Cerebellum (tissue), 4 donors: ENCODE measurements at places on chromosomes 2 and 18.

DNA sequence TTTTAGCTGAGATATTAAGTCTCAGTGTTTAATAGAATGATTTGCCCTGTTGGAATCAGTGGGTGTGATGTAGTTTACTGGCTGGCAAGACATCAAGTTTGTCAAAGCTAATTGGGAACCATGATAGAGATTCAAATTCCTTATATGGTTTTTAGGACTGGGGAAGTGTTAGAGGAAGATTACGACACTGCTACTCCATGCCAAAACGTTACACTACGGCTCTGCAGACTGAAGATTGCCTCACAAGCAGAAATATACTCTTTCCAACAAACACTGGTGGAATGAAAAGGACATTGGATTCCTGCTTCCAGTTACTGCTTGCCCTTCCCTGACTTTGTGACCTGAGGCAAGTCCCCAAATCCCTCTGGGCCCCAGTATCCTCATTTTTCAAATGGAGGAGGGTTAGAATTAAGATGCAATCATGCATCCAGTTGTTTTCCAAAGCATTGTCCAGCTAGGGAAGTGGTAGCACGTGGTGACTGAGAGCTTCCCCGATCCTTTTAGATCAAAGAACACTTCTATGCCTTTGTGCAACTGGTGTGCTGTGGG lies 147.6 kb downstream of the CDC42EP3 start:
- no peak for DNase-seq

GRCh38 chr2:75595541-75596395 lies 35.0 kb upstream of the EVA1A start:
- DNase-seq = no peak

- DNase-seq = no peak
Observed at GRCh38 chr2:240328526-240328925, 106.9 kb upstream of the GPC1 start.

- DNase-seq = peak; percentile 30
Observed at GRCh38 chr2:10900216-10901109, 11.3 kb upstream of the KCNF1 start.

GRCh38 chr2:28390746-28391563 lies 1.7 kb upstream of the FOSL2 start:
- peak; percentile 55 for DNase-seq

DNA sequence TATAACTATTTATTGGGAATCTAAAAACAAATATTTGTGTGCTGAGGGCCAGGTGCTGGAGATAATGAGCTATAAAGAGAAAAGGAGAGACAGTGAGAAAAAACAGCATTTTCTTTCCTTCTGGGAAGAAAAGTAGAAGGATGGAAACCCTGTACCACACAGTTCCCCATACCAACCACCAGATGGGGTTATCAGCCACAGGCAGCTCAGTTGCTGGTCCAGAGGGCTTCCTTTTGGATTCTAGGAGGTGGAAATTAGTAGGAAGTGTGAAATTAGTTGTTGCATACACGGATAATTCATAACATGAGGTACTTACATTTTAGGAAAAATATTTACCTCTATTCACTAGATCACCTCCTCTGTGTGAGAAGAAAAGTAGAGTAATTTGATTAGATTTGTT lies 237.0 kb upstream of the FOSL2 start:
- no peak for DNase-seq

DNA sequence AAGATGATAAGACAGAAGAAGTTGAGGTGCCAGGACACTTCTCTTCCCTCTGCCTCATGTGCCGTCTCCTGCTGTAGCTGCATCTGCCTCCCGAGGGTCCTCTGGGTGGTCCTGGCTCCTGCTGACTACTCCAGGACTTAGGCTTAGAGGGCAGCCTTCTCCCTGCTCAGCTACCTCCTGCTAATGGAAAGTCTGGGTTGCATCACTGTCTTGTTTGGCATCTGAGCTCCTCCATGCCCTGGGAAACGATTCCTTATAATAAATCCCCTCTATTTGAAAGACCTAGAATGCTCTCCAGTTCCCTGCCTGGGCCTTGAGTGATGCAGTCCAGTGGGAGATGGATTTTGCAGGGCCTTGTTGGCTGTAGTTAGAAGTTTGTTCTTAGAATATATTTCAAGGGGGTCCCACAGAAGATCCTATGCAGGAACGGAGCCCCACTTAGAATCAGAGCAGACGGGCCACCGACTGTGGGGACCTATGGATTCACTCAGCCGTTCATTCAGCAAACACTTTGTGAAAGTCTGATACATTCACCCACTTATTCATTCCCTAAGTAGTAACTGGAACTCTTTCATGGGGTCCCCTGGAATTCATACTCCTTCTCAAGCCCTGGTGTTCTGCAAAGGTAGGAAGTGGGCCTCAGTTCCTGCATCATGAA lies 269.8 kb upstream of the HDAC4 start:
- no peak for DNase-seq

- DNase-seq = no peak
Observed at GRCh38 chr2:47230418-47230817, 75.3 kb upstream of the STPG4 start.

GRCh38 chr2:55705027-55705653 lies 11.5 kb upstream of the PNPT1 start:
- no peak for DNase-seq

GRCh38 chr2:224040753-224041152 lies 1.7 kb upstream of the SERPINE2 start:
- no peak for DNase-seq

DNA sequence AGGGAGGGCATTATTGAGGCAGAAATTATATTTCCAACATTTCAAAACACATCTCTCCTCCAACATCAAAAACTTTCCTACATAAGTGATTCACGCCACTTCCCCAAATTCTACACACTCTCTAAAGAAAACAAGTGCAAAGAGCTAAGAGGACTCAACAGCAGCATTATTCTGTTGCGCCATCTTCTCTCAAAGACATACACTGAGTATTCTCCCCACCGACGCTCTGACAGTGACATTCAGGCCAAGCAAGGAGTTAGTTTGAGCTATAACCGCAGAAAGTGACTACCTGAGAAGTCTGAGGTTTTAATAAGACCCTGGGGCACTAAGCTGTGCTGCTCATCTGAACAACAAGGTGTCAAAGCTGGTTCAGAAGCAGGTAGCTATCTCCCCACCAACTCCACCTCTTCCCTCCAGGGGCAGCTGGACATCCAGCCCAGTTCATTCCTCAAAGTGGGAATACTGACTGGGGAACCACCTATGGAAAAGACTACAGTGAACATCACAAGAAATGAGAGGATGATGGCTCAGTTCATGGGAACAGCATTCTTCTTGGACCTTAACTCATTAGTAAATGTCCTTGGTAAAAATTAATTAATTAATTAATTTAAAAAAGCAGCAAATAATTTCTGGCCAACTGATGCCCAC lies 309.5 kb upstream of the CCDC68 start:
- DNase-seq = no peak

GRCh38 chr18:39732918-39733317 lies 2167.3 kb upstream of the CELF4 start:
- DNase-seq = no peak

GRCh38 chr2:122157158-122157557 lies 401.7 kb downstream of the TSN start:
- DNase-seq = no peak

DNA sequence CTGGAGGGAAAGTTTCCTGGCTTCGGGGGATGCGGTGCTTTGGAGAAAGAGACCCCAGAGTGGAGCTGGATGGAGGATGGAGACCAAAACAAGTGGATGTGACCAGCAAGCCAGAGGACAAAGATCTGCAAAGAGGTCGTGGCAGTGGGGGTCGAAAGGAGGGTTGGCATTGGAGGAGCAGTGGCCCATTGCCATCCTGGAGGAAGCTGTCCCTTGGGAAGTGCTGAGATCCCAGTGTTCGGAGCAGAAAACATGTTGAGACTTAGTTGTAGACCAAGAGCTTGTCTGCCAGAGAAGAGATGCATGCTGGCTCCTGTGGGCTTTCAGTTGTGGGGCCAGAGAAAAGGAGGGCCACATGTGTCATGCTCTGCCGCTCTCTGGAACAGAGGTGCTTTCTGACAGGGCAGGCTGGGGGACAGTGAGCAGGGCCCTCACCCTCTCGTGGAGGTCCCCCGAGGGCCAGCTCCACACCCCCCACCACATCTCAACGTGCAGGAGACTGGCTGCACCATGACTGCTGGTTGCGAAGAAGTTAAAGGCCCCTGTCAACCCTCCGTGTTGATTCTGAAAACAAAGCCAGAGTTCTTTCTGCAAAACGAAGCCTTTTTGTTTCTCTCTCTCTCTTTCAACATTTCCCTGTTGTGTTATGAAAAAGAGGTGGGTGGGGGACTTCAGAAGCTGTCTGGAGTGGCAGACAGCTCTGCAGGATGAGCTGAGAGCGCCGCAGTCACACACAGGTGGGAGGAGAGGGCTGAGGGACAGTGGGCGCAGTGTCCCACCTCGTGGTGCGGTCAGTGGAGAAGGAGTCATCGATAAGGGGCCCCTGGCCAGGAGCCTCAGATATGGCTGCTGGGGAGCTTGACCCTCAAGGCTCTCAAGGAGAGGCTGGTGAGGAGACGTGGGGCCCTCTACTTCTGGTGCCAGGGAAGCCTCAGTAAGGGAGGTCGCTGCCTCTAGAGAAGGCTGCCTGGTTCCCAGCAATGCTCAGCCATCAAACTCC lies 77.6 kb upstream of the BCL2L11 start:
- DNase-seq = no peak

DNA sequence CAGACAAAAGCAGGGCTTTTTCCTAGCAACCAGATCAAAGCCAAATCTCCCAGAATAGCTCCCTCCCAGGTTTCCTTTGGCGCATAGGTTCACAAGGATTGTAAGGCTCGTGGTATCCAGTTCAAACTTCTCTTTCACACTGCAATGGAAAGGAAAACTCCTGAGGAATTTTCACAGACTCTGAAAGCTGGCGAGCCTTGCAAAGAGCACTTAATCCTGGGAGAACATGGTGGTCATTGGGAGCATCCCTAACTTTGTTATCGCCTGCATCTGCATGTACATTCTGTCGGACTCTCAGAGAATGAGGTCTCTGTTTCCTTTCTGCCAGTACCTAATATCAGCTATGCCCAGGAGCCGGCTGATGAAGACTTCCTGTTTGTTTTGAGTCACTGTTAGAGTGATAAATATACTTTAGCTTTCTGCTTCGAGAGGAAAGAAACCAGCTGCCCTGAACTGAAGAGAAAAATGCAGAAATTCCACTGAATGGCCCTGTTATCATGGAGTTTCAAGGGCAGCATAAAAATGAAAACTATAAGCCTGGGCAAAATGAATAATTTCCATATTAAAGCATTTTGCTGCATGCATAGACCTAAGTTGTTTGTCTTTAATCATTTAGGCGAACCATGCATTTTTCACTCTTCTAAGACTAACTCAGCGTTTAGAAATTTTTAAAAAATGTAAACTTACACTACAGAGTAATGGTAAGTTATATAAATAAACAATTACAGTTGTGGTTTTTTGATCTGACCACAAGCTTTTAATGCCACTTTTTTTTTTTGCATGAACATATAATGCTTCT lies 76.4 kb upstream of the ZEB2 start:
- no peak for DNase-seq

DNA sequence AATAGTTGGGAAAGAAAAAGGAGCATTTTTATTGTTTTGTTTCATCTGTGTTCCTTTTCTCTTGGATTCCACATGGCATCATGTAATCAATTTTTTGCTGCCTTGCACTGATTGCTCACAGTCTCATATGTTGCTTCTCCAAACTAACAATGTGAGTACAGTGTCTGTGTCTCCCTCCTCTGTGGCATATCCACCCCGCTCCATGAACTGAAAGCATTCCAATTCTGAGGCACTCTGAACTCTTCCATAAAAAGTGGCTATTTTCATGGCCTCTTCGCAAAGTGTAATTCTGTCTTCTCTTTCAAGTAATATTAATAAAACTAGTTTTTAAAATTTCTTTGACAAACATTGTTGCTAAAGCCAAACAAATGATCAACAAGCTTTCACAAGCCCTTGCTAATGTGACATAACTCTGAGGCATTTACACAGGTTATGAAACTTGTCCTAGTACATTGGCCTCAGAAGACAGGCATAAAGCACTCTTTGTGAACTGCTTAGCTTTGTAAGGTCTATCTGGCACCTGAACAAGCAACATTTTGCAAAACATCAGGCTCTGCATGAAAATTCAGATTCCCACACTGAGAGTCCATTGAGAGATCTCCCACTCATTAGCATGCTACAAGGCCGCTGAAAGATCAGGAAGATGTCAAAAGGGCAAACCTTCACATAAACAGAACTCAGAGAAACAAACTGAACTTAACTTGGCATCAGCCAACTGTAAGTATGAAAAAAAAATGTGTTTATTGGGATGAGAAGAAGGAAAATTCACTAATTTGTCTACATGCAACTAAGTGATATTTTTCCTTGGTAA lies 33.0 kb downstream of the GPR75 start:
- no peak for DNase-seq
